ENCODE measurements at places on chromosomes 2 and 18.

DNA sequence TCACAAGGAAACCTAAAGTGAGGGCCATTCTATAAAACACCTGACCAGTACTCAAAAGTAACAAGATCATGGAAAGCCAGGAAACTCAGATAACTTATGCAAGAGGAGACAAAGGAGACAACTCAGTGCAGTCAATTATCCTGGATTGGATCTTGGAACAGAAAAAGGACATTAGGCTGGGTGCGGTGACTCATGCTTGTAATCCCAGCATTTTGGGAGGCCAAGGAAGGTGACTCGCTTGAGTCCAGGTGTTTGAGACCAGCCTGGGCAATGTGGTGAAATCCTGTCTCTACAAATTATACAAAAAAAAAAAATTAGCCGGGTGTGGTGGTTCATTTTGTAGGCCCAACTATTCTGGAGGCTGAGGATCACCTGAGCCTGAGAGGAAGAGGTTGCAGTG lies 424.5 kb upstream of the SPRED2 start:
- DNase-seq, result no peak

DNA sequence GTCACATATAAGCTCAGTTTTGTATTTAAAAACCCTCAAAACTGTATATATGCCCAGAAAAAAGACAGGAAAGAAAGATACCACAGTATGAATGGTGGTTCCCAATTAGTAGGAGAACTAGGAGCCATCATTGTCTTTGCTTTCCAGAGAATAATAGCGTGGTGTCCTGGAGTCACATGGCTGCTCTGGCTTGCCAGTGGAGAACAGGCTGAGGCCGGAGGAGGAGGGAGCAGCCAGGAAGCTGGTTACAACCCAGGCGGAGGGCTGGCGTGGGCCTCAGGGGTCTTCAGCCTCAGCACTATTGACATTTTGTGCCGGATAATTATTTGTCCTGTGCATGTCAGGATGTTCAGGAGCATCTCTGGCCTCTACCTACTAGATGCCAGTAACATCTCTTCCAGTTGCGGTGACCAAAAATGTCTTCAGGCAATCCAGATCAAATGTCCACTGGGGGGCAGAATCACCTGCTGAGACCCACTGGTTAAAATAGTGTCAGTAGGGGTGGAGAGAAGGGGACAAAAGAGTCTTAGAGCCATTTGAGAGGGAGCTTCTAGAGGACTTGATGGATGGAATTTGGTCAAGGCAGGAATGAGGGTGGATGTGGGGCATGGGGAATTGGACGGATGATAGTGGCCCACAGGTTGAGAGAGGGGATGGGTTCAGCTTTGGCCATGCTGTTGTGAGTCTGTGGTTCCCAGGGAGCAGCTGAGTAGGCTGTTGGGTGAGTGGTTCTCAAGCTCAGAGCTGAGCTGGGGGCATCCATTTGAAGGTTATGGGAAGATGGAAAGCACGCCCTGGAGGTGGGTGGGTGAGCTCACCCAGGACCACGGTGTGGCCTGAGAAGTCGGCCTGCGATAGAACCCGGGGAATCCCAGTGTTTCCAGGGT lies 144.9 kb downstream of the AGAP1 start:
- no peak for DNase-seq

GRCh38 chr2:133025004-133025403 lies 355.0 kb upstream of the LYPD1 start:
- no peak for DNase-seq

- no peak for DNase-seq
Measured at GRCh38 chr18:49127471-49128190, 176.9 kb upstream of the SMAD7 start.

DNA sequence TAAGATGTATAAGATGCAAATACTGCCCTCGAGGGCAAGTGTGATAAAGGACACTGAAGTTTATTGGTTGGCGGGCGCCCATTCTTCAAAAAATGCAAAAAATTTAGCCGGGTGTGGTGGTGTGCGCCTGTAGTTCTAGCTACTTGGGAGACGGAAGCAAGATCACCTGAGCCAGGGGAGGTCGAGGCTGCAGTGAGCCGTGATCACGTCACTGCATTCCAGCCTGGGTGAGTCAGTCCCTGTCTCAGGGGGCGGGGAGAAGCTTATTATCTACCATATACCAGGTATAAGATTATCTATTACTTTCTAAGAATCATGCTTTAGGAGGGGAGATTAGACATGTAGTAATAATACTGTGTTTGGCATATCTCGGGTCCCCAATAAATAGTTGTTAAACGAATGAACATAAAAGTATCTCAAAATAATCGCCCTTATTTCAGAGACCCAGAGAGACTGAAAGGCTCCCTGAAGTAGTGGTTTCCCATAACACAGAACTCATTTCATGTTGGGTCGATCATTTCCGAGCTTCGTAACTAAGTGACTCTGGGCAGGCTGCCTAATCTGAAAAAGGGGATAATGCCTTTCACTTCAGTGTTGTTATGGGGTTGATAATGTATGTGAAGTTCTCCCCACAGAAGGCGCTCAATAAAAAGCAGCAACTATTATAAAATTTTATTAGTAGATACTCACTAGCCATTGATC lies 1.2 kb upstream of the SELENOI start:
- no peak for DNase-seq

DNA sequence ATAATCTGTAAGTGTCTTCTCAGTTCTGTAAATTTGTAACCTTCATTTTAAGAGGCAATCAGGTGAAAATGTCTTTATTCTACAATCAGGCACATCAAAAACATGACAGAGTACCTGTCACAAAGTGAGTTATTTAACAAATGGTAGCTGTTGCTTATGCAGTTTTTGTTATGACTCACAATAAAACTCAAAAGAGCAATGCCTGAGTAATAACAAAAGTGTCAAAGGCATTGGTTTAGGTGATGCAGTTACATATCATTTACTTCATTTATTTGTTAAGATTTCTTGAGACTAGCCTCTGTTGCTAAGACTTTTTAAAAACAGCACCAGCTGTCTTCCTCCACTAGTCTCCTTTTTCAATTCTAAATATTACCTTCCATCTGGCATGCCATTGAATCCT lies 177.8 kb downstream of the KIAA1328 start:
- DNase-seq, result no peak

All from central memory CD4-positive, alpha-beta T cell (primary cell).